ENCODE measurements at places on chromosomes 13 and 19.

GRCh38 chr13:104750377-104750776 lies 1684.2 kb upstream of the SLC10A2 start:
- no peak for DNase-seq

DNA sequence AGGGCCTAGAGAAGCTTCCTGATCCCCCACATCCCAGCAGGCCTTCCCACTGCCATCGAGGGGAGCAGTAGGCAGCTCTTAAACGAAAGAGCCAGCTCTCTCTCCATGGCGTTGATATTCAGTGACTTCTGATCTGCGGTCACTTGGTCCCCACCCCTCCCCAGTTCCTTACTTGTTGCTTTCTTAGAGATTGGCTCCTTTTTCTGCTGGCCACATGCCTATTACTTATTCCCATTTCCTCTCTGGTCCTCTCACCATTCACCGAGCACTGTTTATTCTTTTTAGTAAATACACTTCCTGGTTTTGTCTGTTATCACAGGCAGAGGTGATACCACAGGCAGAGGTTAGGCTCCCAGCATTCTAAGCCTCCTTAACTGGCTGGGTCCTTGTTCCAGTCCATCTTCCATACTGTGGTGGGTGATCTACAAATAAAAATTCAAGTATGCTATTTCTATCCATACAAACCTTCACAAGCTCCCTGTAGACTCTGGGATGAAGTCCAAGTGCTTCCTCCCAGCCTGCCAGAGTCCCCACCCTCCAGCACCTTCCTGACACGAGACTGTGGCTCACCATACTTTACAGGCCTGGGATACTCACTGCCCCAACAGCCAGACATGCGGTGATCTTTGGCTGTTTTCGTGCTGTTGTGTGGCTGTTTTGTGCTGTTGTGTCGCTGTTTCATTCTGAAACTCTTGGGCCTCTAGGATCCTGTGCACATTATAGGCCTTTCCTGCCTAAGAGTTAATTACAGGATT lies 315.9 kb downstream of the ATP8A2 start:
- DNase-seq = no peak

DNA sequence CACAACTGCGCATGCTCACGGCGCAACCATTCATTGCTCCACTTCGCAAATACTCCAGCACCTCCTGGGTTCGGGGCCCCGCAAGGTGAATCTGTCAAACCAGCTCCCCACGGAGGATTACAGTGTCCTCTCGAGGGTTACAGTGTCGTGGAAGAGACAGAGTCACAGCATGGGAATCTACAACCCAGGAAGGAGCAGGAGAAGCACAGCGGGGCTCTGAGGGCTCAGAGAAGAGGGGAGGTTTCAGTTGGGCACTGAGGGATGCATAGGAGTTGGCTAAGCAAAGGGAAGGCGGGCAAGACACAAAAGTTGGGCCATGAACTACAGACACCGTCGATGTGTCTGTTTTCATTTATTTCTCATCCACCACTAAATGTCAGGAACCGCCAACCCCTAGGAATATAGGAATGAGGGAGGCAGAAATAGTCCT lies 1.0 kb upstream of the GTF2F1 start:
- no peak for DNase-seq

GRCh38 chr13:60836821-60837220 lies 439.8 kb downstream of the TDRD3 start:
- DNase-seq = no peak

- DNase-seq = no peak
These were observed 126.2 kb downstream of the LMO7 start for GRCh38 chr13:75762076-75762937.

- DNase-seq = no peak
These were observed 26.7 kb upstream of the CEBPA start for GRCh38 chr19:33329060-33329459.

DNA sequence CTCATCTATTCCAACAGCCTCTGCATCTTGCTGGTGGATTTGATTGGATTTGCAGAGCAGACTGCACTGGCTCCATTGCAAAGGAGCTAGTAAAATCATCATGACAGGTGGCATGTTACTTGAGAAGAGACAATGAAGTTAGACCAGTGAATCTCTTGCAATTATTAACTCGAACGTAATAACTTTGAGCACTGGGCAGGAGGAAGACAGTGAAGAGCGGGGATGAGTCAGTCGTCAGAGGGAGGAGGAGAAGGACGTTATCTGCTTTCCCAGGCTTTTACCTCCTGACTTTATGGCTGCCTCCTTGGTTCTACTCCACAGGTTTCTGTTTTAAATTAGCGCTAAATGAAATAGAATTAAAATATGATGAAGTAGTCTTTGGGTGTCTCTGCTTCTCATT lies 257.8 kb upstream of the IPO5 start:
- no peak for DNase-seq

DNA sequence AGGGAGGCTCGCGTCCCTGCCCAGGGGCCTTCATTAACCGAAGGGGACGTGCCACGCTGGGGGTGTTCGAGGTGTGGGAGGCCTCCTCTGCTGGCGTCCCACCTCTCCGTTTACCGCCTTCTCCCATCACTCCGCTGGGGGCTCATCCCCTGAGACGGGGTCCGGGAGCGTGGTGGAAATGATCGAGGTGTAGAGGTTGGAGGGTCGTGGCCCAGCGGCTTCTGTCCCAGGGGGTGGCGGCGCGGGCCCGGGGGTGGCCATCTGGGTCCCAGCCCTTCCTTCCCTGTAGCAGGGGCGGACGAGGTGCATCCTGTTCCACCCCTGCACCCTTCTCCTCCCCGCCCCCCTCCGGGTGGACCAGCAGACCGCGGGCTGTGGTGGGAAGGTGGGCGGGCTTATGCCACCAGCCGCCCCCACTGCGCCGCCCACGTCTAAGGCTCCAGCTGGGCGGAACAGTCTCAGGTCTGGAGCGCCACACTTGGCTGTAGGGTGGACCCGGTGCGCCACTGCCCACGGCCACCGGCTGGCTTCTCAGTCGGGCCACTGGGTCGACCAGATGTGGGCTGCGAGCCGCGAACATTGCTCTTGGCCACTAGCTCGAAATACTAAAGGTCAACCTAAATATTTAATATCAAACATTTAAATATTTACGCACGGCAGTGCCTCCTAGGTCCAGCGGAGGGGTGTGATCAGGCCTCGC lies 69.5 kb downstream of the ZNF723 start:
- DNase-seq = no peak
